Left ventricle myocardium superior (tissue), 1 donor: ENCODE measurements at places on chromosomes 2 and 18. TPM values are rescaled to one million over a fixed set of nuclear protein-coding genes. Genes with fewer than 3 reads are reported as not detected.
A peak's percentile ranks its signal among the peaks of the same experiment; 100 is the strongest.

- no peak for DNase-seq
These were observed 53.4 kb downstream of the THADA start for GRCh38 chr2:43542285-43542933.

LBH gene
- 129 TPM for total RNA-seq

YIPF4 gene
- total RNA-seq, result 71.9 TPM

- no peak for DNase-seq
These were observed 81.9 kb upstream of the PKDCC start for GRCh38 chr2:41965909-41966295.

DNA sequence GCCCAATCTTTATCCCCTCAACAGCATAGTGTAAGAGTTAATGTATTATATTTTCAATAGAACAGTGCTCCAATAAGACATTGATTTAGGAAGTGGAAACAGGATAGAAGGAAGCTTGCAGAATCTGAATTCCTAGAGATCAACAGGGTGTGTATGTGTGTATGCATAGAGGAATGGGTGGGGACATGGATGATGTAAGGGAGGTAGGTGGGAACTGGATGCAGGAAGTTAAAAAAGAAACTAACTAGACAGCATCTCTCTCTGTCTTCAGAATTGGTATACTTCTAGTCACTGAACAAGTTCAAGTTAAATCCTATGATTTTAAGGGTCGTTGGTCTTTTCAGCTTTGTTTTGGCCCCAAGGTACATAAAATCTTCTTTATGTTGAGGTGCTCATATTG lies 196.6 kb downstream of the PMAIP1 start:
- DNase-seq, result no peak

RFX8 gene
- total RNA-seq, result not detected

C2orf49 gene
- 18.6 TPM for total RNA-seq

DSC2 gene
- 34.1 TPM for total RNA-seq

DNA sequence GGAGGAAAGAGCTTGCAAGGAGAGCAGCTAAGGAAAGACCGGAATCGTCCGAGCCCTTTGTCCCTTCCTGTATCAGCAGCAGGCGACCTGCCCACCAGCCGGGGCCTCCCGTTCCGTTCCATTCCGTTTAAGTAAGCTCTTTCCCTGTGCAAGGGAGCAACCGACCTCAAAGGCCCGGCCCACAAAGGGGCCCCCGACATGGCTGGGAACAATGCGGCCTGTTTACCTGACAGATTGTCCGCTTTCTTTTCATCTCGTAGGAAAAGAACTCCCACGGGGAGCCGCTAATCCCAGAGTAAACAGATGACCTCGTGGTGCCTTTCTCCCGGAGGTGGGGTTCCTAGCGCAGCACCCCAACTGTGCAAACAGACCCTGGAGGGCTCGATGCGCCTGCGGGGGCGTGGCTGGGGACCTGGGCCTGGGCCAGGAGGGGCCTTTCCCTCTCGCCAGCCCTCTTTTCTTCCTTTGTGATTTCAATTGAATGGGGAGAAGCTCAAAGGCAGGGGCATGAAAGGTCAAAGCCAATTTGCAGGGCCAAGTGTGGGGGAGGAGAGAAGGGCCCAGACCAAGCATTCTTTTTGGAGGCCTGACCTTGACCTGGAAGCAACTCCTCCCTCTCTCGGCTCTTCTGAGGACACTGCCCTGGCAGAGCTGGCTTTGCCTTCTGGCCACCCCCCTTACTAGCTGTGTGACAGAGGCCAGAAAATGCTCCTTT lies 120.2 kb downstream of the INHBB start:
- DNase-seq, result no peak

TP53I3 gene
- 13.3 TPM for total RNA-seq

KIF5C gene
- total RNA-seq, result 0.52 TPM

SCN3A gene
- total RNA-seq, result 0.84 TPM

GRCh38 chr2:25322312-25322711 lies 19.4 kb downstream of the DNMT3A start:
- peak; percentile 17 for DNase-seq

SERPINB3 gene
- total RNA-seq, result not detected

- DNase-seq, result no peak
These were observed 4.7 kb upstream of the SLC40A1 start for GRCh38 chr2:189585226-189585756.

CAPN14 gene
- 0.42 TPM for total RNA-seq

DNA sequence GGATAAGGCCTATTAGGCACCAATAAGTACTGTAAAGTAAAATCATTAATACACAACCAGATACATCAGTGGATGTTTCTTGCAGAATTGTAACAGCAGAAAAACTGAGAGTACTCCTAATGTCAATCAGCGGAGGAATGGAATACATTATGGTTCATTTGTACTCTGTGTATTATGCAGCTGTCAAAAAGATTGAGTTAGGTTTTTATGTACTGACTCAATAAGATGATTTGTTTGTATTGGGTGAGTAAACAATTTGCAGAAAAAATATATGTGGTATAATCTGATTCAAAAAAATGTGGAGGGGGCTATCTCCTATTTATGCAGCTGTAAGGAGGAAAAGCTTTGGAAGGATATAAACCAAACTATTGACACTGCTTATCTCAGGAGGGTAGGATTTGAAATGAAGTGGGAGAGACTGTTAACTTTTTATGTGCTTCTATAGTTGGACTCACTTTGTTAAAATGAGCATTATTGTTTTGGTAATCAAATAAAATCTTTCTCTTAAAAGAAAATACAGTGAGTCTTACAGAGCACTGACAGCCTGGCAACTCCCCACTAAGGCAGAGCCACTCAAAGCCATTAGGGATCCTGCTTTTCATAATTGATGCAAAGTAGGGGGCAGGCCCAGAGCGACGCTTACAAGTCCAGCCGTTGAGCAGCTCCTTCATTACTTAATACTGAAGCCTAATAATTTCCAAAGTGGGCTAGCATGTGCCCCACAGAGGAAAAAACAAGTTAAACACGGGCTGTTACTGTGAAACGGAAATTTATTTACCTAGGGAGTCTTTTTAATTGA lies 168.8 kb downstream of the PHLPP1 start:
- DNase-seq, result no peak

DNA sequence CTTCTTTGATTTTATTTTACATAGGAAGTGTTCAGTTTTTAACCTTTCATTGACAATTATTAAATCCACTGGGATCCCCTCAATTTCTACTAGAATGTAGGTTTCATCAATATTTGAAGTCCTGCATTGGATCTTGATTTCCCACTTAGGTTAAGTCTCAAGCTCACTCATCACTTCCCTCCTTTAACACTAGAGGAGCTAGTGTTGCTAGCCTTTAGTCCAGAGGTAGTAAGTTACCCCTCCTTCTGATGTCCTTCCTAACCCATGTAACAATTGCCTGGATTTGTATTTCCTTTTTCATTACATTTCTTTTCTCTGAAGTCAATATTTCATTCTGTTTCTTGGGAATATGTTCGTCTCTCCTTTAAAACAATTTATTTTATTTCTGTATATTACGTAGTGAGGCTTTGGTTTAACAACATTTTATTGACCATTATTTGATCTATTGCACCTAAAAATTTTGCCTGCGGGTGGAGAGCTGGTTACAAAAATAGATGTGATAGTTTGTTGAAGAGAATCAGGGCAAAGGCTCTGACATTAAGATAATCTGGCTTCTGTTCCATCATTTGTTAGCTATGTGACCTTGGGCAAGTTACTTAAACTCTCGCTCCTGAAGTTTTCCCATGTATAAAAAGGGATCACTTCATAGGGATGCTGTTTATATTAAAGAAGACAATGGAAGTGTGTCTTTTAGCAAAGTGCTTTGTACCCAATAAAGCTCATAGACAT lies 833.0 kb downstream of the SLC4A3 start:
- no peak for DNase-seq

DNA sequence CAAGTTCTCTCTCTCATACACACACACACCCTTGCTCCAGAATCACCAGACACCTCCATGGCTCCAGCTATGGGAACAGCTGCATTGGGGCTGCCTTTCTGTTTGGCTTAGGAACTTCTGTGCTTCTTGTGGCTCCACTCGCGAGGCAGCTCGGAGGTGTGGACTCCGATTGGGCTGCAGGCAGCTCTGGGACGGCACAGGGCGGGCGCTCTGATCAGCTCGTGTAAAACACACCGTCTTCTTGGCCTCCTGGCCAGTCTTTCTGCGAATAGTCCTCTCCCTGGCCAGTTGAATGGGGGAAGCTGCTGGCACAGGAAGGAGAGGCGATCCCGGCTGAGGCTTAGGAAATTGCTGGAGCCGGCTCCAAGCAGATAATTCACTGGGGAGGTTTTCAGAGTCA lies 22.4 kb downstream of the FOSL2 start:
- DNase-seq, result peak; percentile 48

DNA sequence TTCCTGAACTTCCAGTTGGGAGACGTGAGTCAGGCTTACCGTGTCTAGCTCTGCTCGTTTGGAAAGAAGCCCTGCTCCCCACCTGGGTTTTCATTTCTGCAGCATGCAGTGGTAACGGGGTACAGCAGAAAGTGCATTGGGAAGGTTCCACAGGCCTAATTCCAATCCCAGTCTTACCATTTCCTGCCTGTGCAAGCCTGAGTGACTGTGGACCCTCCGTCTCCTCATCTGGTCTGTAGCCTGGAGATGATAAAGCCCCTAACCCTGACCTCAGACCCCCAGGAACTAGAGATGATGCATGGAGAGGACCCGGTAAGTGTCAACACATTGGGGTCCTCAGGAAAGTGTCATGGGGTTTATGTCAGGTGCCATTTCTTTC lies 5.8 kb upstream of the PSD4 start:
- DNase-seq, result no peak

DNA sequence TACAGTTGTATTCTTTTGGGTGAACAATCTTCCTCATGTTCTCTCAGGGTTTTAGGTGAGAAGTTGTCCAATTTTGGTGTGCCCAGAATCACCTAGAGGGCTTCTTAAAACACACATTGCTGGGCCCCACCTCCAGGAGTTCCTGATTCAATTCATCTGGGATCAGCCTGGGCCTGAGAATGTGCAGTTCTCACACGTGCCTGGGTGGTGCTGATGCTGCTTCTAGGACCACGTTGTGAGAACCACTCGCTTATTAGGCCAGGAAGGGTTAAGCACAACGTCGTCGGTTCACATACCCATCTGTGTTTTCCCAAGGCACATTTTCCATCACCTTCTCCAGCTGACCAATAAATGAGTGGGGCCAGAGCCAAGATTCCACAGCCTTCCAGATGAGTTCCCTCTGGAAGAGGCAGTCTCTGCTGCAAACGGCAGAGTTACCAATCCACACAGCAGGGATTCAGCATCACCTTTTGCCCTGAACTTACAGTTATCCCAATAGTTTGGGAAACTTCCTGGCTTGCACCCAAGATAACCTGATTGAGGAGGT lies 277.7 kb upstream of the HNRNPA3 start:
- no peak for DNase-seq

COL4A4 gene
- total RNA-seq, result 9.8 TPM

DNA sequence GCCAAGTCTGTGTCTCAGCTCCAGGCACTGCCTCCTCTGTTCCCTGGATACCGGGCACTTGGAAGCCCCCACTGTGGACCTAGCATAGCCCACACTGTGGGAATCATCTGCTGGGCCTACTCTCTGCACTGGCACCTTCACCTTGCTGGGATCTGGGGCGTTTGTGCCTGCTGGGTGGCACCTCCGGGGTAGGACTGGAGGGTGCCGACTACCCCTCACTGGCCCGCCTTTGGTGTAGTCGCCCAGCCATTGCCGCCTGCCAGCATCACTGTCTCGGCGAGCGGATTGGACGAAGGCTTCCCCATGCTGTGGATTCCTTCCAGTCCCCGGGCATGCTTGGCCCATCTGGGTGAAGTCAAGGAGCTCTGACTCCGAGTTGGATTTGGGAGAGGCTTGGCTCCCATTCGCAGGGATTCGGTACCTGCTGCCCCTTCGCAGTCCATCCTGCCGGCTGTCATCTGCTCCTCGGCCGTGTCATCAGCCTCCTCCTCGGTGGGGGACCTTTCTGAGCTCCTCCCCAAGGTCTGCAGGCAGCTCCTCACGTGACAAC lies 180.6 kb upstream of the HDAC4 start:
- DNase-seq, result no peak

DNA sequence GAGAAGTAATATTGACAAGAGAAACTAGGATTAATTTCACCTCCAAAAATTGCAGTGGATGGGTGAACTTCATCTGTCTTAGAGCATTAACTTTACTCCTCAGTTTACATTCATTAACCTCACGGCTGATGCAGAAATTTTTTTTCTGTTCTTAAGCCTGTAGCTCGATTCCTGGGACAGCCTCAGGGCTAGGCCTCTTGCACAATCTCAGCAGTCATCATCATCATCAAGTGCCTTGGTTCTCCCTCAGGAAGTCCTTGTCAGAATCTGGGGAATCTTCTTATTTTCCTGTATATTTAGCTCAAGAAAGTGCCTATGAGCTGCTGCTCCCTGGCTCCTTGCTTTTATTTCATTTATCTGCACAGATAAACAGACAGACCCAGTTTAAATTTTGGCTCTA lies 1272.2 kb upstream of the LRRTM1 start:
- no peak for DNase-seq

SGPP2 gene
- total RNA-seq, result 30.6 TPM

ARHGAP15 gene
- total RNA-seq, result 4.2 TPM

GRCh38 chr2:240416821-240417220 lies 18.6 kb upstream of the GPC1 start:
- DNase-seq, result no peak

- no peak for DNase-seq
These were observed 564.7 kb downstream of the TNS1 start for GRCh38 chr2:217438136-217438535.

BOK gene
- 3.6 TPM for total RNA-seq

DNA sequence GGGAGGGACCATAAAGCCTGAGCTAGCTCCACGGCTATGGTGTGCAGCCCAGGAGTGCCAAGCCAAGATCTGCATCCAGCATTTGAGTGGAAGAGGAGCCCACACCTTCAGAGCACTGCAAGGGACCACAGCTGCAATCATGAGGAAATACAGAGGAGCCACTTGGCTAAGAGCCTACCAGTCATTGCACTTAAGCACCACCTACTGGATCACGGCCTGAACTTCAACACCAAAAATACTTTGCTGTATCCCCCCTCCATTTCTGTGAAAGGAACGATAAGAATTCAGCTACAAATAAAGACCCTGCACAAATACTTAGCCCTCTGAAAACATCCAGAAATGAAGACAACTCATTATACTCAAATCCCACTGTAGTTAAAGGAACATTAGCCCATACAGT lies 545.3 kb downstream of the TSN start:
- DNase-seq, result no peak

GRCh38 chr2:38454081-38454480 lies 77.0 kb upstream of the ATL2 start:
- no peak for DNase-seq

GRCh38 chr18:44937960-44938719 lies 257.5 kb downstream of the SETBP1 start:
- no peak for DNase-seq

DNA sequence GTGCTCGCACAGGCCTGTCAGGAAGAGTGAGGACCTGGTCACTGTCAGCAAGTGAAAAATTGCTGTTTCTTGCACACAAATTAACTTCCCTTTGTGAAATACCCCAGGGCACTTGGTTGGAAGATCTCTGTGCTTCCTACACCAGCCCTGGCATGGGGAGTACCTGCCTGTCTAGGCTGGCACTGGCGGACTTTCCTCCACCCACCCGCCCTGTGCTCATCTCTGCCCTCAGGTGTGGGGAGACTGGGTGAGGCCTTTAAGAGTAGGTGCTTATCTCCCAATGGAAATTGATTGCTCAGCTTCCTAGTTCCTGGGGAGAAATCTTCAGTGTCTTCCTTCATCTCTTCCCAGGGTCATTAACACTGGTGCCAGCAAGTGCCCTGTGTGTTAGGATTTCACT lies 42.1 kb downstream of the IMPA2 start:
- DNase-seq, result no peak

- peak; percentile 57 for DNase-seq
These were observed 26.5 kb upstream of the CREB1 start for GRCh38 chr2:207503234-207503633.

REG1B gene
- total RNA-seq, result not detected

- DNase-seq, result no peak
These were observed 455 bp downstream of the C18orf32 start for GRCh38 chr18:49486606-49486952.

GRCh38 chr2:212903413-212903812 lies 248.0 kb downstream of the IKZF2 start:
- DNase-seq, result no peak
